Renal pelvis (tissue), 12 donors: ENCODE measurements at places on chromosomes 3 and 15. TPM values are rescaled to one million over a fixed set of nuclear protein-coding genes. Genes with fewer than 3 reads are reported as not detected.

The MUC13 gene
- polyA plus RNA-seq = 0.30 TPM

The BCL2A1 gene
- 0.25 TPM for polyA plus RNA-seq

The SLC22A13 gene
- 6.1 TPM for polyA plus RNA-seq

The SLC9C1 gene
- polyA plus RNA-seq = 0.48 TPM

The CADPS gene
- polyA plus RNA-seq = 2.5 TPM

The CYP8B1 gene
- 1.3 TPM for polyA plus RNA-seq

The CNOT10 gene
- polyA plus RNA-seq = 43.2 TPM

The RARB gene
- polyA plus RNA-seq = 39.7 TPM

The CGNL1 gene
- 67.4 TPM for polyA plus RNA-seq

The ZPLD1 gene
- 0.62 TPM for polyA plus RNA-seq

The LCMT2 gene
- polyA plus RNA-seq = 11.5 TPM

The C3orf49 gene
- polyA plus RNA-seq = 1.1 TPM

The HHATL gene
- polyA plus RNA-seq = 0.54 TPM

The SAXO2 gene
- 7.7 TPM for polyA plus RNA-seq

The CFAP161 gene
- 0.43 TPM for polyA plus RNA-seq

The ERICH6 gene
- polyA plus RNA-seq = 1.0 TPM

The PLD1 gene
- polyA plus RNA-seq = 15.0 TPM

The FBXO40 gene
- not detected for polyA plus RNA-seq

The EFHB gene
- polyA plus RNA-seq = 5.8 TPM

The FOXL2 gene
- 0.03 TPM for polyA plus RNA-seq

The NAALADL2 gene
- polyA plus RNA-seq = 17.7 TPM

The ARHGEF3 gene
- 73.5 TPM for polyA plus RNA-seq

The PEX5L gene
- polyA plus RNA-seq = 0.52 TPM

The GUCA1C gene
- not detected for polyA plus RNA-seq

The CCR8 gene
- polyA plus RNA-seq = not detected

The TIMP4 gene
- polyA plus RNA-seq = 1.1 TPM

The GRAMD1C gene
- 23.5 TPM for polyA plus RNA-seq

The PFKFB4 gene
- polyA plus RNA-seq = 6.0 TPM

The FOXB1 gene
- not detected for polyA plus RNA-seq

The CYP1A1 gene
- polyA plus RNA-seq = 0.04 TPM

The AADACL2 gene
- not detected for polyA plus RNA-seq

The PLA2G4D gene
- 0.07 TPM for polyA plus RNA-seq

The RPL14 gene
- 1,850 TPM for polyA plus RNA-seq

The LRRIQ4 gene
- polyA plus RNA-seq = not detected

The GOLGA6L9 gene
- 21.7 TPM for polyA plus RNA-seq

The EIF2B5 gene
- 55.3 TPM for polyA plus RNA-seq

The A4GNT gene
- polyA plus RNA-seq = 2.8 TPM

The ITGB5 gene
- 104 TPM for polyA plus RNA-seq

The AVEN gene
- 17.2 TPM for polyA plus RNA-seq

The CLRN1 gene
- polyA plus RNA-seq = not detected

The GPR160 gene
- polyA plus RNA-seq = 24.6 TPM

The ALDH1L1 gene
- 42.2 TPM for polyA plus RNA-seq

The SLC7A14 gene
- polyA plus RNA-seq = 2.3 TPM

The SNTN gene
- polyA plus RNA-seq = not detected

The GP9 gene
- polyA plus RNA-seq = 1.3 TPM
